ENCODE measurements at places on chromosomes 1 and 21. TPM values are rescaled to one million over a fixed set of nuclear protein-coding genes. Genes with fewer than 3 reads are reported as not detected.

DNA sequence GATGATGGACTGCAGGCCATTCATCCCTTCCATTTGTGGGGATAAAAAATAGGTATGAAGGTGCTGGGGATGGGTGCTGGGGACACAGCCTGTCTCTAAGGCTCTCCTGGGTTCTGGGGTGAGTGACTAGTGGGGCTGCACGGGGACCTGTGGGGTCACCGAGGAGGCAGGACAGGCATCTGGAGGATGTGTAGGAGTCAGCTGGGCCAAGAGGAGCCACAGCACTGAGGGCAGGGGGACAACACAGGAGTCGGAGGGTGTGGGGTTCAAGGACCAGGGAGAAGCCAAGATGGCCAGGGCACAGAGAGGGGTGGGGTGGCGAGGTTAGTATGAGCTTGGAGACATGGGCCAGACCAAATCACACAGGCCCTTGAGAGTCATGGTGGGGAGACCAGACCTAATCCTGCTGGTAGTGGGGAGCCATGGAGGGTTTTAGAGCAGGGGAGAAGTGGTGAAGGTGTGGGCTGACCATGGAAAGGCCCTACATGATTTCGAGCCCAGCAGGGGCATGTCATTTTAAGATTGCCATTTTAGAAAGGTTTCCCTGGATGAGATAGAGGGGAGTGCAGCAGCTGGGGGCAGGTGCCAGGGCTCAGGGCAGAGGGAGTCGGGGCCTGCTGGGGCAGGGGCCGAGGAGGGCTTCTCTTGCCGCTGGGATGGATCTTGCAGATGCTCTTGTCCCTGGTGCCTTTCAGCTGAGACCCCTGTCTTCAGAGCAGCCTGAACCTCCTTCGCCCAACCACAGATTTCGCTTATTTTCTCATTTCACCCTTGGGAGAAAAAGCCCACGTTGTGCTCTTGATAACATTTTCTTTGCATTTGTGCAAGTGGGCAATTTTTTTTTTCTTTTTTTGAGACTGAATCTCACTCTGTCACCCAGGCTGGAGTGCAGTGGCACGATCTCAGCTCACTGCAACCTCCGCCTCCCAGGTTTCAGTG lies 22.7 kb downstream of the SERINC2 start:
- DNase-seq, result no peak

- DNase-seq, result no peak
Observed at GRCh38 chr1:78096017-78096416, 50.3 kb downstream of the GIPC2 start.

DNA sequence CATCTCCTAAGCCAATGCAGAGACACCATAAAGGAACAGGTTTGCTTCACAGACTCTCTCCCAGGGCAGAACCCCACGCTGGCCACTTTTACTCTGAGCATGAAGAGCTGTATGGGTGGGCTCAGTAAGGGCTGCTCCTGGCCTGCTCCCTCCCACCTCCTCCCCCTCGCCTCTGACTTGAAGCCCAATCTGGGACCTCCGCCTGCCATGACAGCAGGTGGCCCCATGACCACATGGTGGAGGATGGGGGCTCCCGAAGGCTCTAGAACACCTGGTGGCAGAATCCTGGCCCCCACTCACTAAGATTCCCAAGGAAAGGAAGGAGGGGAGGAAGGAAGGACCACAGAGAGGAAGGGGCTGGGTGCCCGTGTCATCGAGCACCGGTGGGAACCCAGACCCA lies 23.7 kb downstream of the CASZ1 start:
- no peak for DNase-seq

GRCh38 chr1:26452459-26453183 lies 19.6 kb upstream of the HMGN2 start:
- DNase-seq, result no peak

GRCh38 chr21:14751602-14752344 lies 205.7 kb upstream of the SAMSN1 start:
- no peak for DNase-seq

DNA sequence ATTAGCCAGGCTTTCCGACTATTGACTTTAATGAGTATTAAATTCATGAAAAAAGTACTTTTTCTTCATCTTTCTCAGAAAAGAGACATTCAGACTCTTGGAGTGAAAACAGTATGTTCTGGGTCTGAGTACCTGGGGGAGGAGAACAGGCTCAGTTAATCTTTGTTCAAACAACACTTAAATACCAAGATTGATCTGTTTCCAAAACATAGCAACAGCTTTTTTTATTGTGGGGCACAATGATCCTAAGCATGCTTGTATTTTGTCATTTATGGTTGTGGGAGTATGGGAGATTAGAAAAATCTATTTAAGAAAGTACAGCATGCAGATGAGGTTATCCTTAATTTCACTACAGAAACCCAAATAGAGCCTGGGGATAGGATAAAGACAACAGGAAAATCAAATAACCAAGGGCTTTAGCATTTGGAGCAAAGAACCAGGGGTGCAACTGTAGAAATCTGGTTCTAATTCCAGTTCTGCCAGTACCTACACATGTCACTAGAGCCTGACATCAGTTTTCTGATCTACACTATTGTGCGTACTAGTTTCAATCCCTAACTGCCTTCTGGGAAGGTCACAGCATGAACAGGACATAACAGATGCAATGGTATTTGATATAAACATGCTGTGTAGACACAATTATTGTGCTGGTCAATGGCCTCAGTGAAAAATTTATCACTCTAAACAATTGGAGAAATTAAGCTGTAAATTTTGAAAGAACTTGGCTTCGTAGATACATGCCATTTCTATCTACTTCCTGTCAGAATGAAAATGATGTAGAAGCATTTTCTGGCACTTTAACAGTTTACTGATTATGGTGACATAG lies 91.2 kb downstream of the KCNK1 start:
- no peak for DNase-seq

DNA sequence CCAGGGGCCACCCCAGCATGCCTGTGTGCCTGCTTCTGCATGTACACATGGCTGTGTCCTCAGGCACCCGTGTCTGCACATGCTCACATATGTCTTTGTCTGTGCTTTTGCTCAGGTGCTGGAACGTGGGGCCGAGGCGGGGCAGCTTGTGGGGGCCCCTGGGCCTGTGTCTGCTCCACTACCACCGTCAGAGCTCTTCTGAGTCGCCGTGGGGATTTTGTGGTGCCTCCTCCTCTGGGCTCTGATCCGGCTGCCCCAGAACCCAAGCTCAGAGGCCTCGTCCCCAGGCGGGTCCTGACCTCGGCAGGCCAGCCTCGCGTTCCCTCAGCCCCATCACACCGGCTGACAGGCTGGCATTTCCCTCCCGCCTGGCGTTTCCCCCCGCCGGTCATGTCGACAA lies 104.6 kb upstream of the ACTRT2 start:
- no peak for DNase-seq

- no peak for DNase-seq
Observed at GRCh38 chr1:198775606-198776005, 136.8 kb downstream of the PTPRC start.

DNA sequence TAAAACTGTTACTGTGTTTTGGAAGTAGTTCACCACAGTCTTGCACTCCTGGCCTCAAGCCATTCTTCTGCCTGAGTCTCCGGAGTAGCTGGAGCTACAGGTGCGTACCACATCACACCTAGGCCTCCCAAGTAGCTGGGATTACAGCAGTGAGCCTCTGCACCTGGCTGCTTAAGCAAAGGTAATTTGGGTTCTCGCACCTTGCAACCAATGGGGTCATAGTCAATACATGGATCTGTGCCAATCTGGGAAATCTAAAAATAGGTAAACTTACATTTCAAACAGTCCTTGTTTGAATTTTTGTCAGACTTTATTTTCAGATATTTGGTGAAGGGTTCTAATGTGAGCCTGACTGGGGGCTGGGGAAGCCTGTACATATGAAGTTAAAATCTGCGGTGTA lies 466.5 kb downstream of the PCP4 start:
- no peak for DNase-seq

- DNase-seq, result no peak
Observed at GRCh38 chr1:6391951-6392808, 1.4 kb downstream of the ACOT7 start.

GRCh38 chr1:248688527-248689298 lies 13.9 kb downstream of the OR14I1 start:
- no peak for DNase-seq

GRCh38 chr1:248817065-248817464 lies 8.7 kb downstream of the SH3BP5L start:
- DNase-seq, result no peak

GRCh38 chr1:31795801-31796621 lies 19.8 kb downstream of the SPOCD1 start:
- DNase-seq, result no peak

- no peak for DNase-seq
Observed at GRCh38 chr1:25001125-25001915, 71.2 kb upstream of the RUNX3 start.

GRCh38 chr1:83905315-83905907 lies 93.5 kb downstream of the TTLL7 start:
- DNase-seq, result no peak

GRCh38 chr1:207626972-207627337 lies 18.0 kb upstream of the CR1L start:
- no peak for DNase-seq

GRCh38 chr1:91575909-91576519 lies 75.4 kb downstream of the CDC7 start:
- no peak for DNase-seq

DNA sequence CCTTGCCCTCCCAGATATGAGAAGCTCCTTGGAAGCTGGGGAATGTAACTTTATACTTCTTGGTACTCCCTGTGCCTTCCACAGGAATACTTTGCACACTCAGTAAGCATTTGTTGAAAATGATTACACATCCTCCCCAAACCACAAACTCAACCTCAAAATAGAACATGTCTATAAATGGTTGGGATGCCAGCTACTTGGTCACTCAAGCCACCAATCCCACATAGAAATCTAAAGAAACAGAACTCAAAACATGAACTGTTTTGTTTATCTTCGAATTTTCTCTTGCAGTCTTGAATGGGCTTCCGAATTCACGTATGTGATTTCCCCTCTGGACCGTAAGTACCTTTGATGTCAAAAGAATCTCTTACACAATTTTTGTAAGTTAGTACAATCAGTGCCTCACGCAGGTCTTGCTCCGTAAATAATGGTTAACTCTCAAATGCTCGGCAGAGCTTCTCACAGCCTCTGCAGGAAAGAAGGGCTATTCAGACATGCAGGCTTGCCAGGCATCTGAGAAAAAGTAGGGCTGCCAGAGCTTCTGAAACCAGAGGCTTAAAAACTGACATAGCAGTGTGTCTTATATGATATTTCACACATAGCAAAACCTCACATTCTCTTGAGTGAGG lies 26.9 kb downstream of the SORT1 start:
- peak; percentile 1 for DNase-seq

GRCh38 chr1:101100674-101101073 lies 75.1 kb upstream of the DPH5 start:
- DNase-seq, result no peak

- no peak for DNase-seq
Observed at GRCh38 chr1:24351918-24352627, 32.9 kb downstream of the GRHL3 start.

DNA sequence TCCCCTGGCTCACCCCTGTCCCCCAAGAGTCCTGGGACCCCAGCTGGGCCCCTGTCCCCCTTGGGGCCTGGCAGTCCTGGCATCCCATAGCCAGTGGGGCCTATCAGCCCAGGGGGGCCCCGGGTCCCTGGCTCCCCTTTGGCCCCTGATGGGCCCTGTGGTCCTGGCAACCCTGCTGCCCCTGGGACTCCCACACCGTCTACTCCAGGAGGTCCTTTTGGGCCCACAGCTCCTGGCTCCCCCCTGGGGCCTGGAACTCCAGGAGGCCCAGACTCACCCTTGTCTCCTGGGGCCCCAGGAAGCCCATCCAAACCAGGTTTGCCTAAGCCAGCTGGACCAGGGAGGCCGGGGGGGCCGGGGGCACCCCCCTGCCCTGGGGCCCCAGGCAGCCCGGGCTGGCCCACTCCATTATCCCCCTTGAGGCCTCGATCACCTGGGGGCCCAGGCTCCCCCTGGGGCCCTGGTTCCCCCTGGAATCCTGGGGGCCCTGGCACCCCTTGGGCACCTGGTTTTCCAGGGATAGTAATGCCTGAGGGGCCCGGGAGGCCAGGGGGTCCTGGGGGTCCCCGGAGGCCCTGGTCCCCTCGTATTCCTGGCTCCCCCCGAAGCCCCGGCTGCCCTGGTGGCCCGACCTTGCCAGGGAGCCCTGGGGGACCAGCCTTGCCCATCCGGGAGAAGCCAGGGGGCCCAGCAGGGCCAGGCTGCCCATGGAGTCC lies 10.1 kb downstream of the ADPRS start:
- no peak for DNase-seq

GRCh38 chr1:224850446-224850845 lies 79.0 kb upstream of the DNAH14 start:
- no peak for DNase-seq

DNA sequence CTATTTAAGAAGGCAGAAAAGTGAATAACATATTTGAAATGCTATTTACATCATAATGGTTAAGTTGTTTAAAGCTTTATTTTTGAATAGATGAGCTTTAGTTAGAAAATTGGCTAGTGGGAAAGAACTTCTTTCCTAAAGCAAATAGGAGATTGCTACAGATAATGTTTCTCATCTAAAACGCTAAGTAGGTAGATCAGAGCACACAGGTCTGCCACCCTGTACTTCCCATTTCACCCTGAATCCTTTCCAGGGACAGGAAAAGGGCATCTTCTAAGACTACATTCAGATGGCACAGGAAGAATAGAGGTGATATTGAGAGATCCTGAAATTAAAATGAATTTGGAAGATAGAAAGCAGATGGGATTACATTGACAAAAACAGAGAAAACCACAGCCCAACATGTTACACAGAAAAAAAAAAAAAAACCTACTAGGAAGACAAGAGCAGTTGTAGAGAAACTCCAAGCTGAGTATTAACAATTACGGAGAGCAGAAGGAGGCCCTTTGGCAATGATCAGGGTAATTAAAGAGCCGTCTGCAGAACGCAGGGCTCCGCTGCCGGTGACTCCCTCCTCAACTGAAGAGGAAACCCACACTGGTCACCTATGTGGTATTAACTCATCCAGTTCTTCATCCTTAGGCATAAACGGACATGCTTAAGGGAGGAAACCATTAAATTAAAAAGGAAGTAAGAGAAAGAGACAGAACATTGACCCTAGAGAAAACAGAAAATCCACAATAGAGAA lies 53.6 kb upstream of the MAP10 start:
- DNase-seq, result no peak

IFNAR1 gene
- 20.7 TPM for total RNA-seq

FOXD3 gene
- total RNA-seq, result not detected

FAM72D gene
- total RNA-seq, result 8.7 TPM

OLFML2B gene
- total RNA-seq, result not detected

FCRLB gene
- not detected for total RNA-seq

TMEM61 gene
- not detected for total RNA-seq

CR2 gene
- not detected for total RNA-seq

OR2T11 gene
- not detected for total RNA-seq

PKP1 gene
- total RNA-seq, result not detected

IGFN1 gene
- not detected for total RNA-seq

JUN gene
- 68.5 TPM for total RNA-seq

CRP gene
- total RNA-seq, result not detected

SLFNL1 gene
- not detected for total RNA-seq

Data from activated T-helper 1 cell treated with anti-CD3 and anti-CD28 coated beads, Interleukin-12 subunit alpha, Interleukin-12 subunit beta, Interleukin-2, Interleukin-4 antibody, amounts not matched to agents 30 ng/mL and 10 ng/mL and 1 ng/mL, durations not matched to agents 14 hours and 24 hours and 36 hours (primary cell).